Stimulated activated naive CD8-positive, alpha-beta T cell treated with anti-CD3 and anti-CD28 coated beads, Interleukin-15, Interleukin-2, amounts not matched to agents 100 U/mL and 50 U/mL, for 24 hours (primary cell): ENCODE measurements at places on chromosomes 7 and 10.
A peak's percentile ranks its signal among the peaks of the same experiment; 100 is the strongest.

- DNase-seq, result peak; percentile 55
Measured at GRCh38 chr10:101817337-101818118, 716 bp downstream of the OGA start.

DNA sequence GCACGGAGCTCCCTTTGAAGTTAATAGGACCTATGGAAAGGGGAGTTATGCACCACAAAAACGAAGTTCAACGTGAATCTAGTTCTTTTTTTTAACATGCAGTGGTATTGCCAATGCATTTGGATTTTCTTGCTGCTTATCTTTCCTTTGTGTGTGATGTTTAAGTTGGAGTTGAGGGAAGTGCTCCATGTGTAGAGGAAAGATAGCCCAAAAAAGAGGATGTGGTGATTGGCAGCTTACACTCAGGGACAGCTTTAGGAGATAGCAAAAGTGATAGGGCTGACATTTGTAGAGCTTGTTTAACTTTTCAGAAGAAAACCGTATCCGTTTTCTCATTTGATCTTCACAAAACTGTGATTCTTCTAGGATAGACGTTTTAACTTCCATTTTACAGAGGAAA lies 101.3 kb downstream of the MDFIC start:
- DNase-seq, result no peak

DNA sequence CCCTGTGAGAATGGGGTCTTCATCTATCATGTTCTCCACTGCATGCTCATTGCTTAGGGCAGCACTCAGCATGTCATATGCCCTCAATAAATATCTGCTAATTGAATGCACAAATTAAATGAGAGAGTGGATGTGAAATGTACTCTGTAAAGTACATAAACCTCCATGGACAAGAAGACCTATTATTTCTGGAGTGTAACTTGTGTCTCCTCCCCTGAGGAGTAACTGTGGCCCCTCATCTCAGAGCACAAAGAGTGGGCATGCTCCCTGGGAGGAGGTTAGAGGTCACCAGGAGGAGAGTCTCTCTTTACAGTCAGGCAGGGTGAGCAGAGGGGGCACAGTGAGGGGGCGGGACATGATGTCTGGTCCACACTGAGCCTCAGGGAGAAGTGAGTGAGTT lies 313.6 kb upstream of the PODXL start:
- no peak for DNase-seq

DNA sequence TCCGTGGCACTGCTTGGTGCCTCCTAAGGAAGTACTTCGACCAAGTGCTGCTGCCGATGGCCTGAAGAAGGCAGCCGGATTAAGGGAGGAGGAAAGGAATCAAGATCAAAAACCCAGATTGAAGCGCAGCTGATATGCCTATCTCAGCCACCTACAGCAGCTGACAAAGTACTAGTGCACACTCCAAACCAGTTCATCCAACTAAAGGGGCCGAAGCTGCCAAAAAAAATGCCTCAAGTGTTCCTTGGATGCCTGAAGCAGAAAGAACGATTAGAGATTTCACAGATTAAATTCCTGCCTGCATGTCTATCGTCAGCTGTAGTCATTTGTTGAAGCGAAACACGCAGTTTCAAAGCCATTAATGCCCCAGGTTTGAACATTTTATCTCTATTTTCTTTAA lies 65.7 kb downstream of the TNRC18 start:
- DNase-seq, result no peak

- no peak for DNase-seq
Measured at GRCh38 chr7:115124409-115124939, 202.6 kb downstream of the MDFIC start.

- peak; percentile 37 for DNase-seq
Measured at GRCh38 chr7:98250789-98251188, 1.2 kb downstream of the TECPR1 start.

- no peak for DNase-seq
Measured at GRCh38 chr7:135791543-135792362, 43.1 kb upstream of the FAM180A start.

DNA sequence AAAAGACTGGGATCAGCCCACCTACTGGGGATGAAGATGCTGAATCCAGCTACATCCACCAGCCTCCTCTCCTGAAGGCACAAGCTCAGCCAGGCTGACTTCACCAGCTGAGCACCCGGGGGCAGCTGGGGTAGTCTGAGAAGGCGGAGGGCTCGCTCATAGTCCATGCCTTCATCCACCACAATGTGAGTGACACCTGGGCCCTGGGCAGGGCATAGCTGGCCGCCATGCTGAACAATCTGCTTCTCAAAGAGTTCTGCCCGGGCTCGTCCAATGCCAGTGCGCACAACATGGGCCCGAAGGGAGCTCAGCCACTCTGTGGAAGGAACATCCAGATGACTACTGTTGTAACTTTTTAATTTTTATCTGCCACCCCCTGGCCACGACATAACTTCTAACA lies 2.2 kb downstream of the POLL start:
- no peak for DNase-seq

GRCh38 chr10:78899098-78899754 lies 169.5 kb upstream of the ZMIZ1 start:
- no peak for DNase-seq

- no peak for DNase-seq
Measured at GRCh38 chr7:80771523-80771922, 133.1 kb downstream of the CD36 start.

DNA sequence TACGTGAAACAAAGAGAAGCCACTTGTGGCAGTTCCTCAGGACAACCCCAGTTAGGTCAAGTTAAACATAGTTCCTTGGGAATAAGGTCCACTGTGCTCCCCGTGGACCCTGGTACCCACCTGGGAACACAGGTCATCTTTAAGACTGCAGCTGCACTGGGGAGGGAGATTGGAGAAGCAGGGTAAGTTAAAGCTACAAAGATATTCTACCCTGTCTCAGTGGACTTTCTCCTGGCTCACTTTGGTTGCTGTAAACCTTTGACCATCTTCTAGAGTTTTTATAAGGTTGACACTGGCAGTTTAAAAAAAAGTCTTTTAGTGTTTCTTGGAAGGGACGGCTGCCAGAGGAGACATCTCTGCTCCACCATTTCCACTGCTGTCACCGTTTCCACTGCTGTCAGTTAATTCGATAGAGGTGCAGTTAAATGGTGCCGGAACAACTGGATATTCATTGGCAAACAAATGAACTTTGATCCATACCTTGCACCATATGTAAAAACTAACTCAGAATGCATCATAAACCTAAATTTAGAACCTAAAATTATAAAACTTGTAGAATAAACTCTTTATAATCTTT lies 42.5 kb downstream of the LMTK2 start:
- no peak for DNase-seq
